G401 (cell line): ENCODE measurements at places on chromosomes 3 and 15.
A peak's percentile ranks its signal among the peaks of the same experiment; 100 is the strongest.

DNA sequence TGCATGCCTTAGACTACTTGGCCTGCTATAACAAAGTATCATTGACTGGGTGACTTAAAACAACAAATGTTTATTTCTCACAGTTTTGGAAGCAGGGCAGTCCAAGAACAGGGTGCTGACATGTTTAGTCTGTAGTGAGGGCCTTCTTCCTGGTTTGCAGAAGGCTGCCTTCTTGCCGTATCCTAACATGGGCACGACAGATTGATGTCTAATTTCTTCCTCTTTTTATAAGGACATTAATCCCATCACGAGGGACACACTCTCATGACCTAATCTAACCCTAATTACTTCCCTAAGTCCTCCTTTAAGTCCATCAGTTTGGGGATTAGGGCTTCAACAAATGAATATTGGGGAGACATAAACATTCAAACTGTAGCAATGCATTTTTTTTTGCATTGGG, 10.9 kb upstream of the GOLGA8B start:
- DNase-seq: no peak

GRCh38 chr3:129625072-129625874, 18.8 kb upstream of the PLXND1 start:
- DNase-seq: no peak

DNA sequence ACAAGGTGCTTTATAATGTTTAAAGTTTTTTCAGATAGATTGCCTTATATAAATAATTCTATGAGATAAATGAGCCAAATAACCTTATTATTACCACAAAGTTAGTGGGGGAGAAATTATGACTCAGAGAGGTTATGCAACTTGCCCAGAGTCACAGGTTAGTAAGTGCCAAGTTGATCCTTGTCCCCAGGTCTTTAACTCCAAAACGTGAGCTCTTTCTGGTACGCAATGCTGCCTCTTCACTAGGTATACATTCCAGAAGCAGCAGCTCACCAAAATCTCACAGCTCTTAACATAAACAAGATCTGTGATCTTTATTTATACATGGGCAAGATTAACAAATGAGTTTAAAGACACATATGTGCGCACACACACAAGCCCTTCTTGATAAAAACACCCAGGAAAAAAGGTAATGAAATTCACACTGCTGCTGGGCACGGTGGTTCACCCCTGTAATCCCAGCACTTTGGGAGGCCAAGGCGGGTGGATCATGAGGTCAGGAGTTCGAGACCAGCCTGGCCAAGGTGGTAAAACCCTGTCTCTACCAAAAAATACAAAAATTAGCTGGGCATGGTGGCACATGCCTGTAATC, 59.8 kb upstream of the NR2F2 start:
- DNase-seq: no peak

DNA sequence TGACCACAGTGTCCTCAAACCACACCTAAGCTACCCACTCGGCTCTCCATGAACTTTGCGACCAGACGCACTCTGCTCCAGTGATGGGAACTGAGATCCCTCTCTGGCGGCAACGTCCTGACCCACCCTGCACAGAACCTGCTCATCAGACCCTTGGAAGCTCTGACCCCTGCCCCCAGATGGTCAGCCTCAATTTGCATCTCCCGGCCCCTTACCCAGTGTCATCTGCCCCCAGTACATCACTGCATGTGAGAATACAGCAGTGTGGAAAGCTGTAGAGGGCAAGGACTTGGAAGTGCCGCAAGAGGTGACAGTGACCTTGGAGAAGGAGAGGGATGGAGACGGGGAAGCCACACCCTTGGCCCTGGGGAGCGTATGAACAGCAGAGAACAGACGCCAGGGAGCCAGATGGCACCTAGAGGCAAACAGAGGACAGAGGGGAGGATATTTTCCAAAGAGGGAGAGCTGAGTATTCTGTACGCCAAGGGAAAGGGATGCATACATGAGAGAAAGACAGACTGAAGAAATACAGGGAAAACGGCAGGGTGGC, 192.0 kb downstream of the XXYLT1 start:
- DNase-seq: no peak

- DNase-seq: no peak
These were observed 988.0 kb downstream of the SQOR start for GRCh38 chr15:46622851-46623250.

GRCh38 chr15:60390231-60390630, 7.6 kb downstream of the ANXA2 start:
- no peak for DNase-seq

DNA sequence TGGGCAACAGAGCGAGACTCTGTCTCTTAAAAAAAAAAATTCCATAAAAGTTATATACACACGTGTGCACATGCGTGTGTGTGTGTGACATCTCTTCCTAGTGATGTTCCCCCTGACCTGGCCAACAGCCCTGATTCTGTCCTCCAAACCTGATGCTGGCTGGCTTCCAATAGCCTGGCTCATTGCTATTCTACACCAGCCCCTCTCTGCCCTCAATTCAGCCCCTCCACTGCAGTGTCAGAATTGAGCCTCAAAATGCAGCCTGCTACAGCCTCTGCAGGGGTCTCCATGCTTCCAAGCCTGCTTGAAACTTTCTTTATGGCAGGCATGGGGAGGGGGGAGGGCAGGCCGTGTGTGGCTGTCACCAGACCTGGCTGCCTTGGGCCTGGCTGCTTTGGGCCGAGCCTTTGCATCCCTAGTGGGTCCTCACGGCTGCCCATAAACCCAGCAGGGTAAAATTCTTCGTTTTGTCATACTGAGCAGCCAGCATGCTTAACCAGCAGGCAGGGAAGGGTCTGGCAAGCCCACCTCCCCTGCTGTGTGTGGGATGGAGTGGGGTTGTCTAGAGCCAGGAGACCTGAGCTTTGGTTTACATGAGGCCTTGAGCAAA, 22.7 kb upstream of the DOCK3 start:
- DNase-seq: peak; percentile 16

DNA sequence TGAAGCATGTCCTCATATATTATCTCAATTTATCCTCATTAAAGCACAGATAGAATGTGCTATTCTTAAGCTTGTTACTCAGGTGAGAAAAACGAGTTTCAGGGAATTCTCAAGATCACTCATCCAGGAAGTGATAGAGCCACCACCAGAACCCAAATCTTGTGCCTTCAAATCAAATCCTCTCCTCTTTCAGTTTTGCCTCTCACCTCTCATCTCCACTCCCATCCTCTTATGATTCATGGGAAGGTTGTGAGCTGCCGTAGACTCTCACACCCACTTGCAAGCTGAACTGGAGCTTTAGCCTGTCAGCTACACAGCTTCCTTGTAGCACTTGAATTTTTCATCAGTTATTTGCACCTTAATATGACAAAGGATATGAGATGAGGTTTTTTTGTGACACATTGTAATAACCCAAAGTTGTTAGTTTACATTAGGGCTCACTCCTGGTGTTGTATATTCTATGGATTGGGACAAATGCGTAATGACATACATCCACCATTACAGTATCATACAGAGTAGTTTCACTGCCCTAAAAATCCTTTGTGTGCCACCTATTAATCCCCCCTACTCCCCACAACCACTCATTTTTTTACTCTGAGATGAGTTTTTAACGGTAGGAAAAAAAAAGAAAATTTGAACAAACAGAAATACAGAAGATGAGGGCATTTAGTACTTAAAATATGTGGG, 25.7 kb downstream of the GPR15 start:
- DNase-seq: no peak

DNA sequence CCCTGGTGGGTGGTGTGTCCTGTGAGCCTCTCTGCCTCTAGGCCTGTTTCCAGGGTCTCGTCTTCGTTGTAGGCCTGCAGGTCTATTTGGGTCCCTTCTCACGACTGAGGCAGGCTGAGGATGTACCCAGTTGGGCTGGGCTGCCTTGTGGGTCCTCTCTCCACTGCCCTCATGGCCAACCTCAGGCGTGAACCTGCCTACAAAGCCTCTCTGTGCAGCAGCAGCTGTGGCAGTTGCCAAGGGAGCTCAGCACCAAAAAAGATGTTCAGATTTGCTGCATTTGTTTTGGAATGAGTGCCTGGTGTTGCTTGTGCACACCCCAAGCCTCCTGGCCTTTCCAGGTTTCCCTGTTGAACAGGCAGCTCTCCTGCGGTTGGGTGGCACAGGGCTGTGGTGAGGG, 13.4 kb downstream of the KLF13 start:
- peak; percentile 3 for DNase-seq

- no peak for DNase-seq
These were observed 74.0 kb upstream of the TERB2 start for GRCh38 chr15:44882499-44882968.

- DNase-seq: no peak
These were observed 322.2 kb downstream of the SLC9A9 start for GRCh38 chr3:143526011-143526545.

GRCh38 chr3:83453056-83453455, 1505.7 kb upstream of the CADM2 start:
- no peak for DNase-seq

DNA sequence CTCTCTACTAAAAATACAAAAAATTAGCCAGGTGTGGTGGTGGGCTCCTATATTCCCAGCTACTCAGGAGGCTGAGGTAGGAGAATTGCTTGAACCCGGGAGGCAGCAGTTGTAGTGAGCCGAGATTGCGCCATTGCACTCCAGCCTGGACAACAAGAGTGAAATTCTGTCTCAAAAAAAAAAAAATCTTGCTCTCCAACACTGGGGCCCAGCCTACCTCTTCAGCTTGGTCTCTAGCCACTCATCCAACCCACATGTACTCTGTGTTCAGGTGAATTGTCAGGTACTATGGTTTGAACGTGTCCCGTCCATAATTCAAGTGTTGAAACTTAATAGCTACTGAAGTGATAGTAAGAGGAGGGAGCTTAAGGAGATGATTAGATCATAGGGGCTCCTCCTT, 22.4 kb upstream of the RAB7A start:
- no peak for DNase-seq

DNA sequence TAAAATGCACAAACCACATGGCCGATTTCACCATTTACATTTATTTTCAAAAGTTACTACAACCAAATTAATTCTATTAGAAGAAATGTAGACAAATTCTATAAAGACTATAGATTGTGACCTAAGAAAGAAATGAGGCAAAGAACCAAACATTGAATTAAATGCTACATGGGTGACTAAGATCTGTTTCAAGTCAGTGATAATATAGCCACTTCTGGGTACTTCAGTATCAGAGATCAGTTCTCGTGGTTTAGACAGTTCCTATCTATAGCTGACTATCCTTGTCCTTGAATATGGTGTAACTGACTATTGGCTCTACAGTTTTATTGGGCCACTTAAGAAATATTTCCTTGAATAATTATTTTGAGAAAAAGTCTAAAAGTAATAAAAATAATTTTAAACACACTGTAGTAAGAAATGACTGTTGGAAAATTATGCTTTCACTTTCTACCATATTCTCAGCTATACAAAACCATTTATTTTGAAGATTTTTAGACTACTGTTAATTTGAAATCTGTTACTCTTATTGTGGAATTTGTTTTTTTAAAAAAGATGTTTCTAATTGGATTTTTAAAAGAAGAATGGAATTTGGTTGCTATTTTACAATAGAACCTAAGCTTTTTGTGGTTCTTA, 14.1 kb downstream of the KCNMB3 start:
- DNase-seq: no peak

DNA sequence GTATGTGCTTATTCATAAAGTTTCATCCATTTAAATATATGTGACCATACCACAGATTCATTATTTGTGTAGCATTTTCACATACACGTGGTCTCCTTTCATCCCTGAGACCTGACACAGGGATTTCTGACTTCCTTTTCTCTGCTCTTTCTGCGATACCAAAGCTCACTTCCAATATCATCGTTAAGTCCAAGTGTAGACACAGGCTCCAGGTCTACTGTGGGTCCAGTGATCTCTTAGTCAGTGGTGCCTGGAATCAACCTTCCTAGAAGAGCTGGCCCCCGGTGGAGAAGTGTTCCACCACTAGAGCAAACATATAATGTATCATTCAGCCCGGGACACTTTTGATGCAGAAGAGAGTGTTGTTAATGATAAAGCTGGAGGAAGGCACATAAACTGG, 72.4 kb downstream of the LDHAL6B start:
- DNase-seq: no peak

- DNase-seq: no peak
These were observed 116.9 kb upstream of the EIF1B start for GRCh38 chr3:40192628-40193027.

GRCh38 chr3:9501226-9501625, 52.4 kb downstream of the LHFPL4 start:
- DNase-seq: no peak

DNA sequence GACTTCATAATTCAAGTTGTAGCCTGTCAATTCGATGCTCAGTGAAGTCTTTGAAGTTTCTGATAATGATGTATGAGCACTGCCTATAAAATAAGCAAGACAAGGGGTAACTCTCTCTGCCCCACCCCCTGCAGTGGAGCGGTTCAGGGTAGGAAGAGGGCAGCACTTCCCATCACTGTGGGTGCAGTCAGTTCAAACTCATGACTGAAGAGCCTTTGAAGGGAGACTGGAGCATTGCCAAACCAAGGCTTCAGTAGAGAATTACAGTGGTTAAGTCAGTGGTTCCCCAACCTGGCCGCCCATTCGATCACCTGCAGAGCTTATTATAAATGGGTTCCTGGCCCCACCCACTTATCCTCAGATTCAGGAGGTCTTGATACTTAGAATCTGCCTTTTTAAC, 190.6 kb downstream of the SHQ1 start:
- DNase-seq: no peak

GRCh38 chr3:124395584-124396338, 334.5 kb upstream of the UMPS start:
- DNase-seq: peak; percentile 23

DNA sequence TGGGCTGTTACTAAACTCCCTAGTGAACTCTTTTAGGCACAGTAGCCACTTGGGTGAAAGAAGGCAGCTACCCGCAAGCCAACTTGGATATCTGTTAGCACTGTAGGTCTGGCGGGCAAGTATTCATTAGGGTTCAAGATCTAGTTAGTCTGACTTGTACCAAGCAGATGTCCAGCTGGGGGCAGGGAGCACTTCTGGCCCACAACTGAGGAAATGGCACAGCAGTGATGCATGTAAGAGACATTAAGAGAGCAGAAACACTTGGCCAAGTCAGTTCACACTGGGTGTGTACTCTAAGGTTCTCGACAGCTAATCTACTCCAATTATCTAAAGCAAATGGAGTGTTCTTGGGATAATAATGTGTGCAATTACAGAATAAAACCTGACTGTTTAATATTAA, 131.7 kb downstream of the CTNNB1 start:
- DNase-seq: no peak

GRCh38 chr3:3189102-3189727, 9.7 kb upstream of the CRBN start:
- DNase-seq: no peak

DNA sequence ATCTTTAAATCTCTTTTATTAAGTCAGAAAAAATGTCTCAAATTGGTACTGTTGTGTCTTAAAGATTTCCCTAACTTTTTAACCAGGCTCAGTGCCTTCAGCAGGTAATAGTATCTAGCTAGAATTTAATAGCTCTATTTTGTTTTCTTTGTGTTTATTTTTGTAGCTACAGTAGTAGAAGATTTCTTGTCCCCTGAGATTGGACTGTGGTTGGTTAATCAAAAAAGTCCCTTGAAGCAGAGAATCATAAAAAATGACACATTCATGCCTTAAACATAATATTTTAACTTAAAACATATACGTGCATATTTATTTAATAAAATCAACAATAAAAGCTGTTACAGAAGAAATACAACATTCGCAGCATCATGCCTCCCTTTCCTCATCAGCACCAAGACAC, 102.8 kb downstream of the EEFSEC start:
- no peak for DNase-seq
